ENCODE measurements at places on chromosomes 7 and 10. TPM values are rescaled to one million over a fixed set of nuclear protein-coding genes. Genes with fewer than 3 reads are reported as not detected.

Gene TRPV6
- total RNA-seq, result not detected

Gene OTUD1
- total RNA-seq, result 2.7 TPM

Gene LRRC61
- 0.69 TPM for total RNA-seq

Gene DCLRE1A
- 3.2 TPM for total RNA-seq

Gene RBP3
- not detected for total RNA-seq

Gene ACTL6B
- not detected for total RNA-seq

Gene ATG9B
- total RNA-seq, result under 0.01 TPM

Gene GIMAP6
- total RNA-seq, result not detected

Gene PPP1R17
- total RNA-seq, result under 0.01 TPM

Gene ZNF518A
- total RNA-seq, result 15.6 TPM

Gene PARD3
- 38.4 TPM for total RNA-seq

Gene ANKRD2
- 0.16 TPM for total RNA-seq

Gene OR2A7
- 0.09 TPM for total RNA-seq

Gene UNCX
- total RNA-seq, result not detected

Gene TMEM209
- 7.6 TPM for total RNA-seq

Gene MTURN
- 18.8 TPM for total RNA-seq

Gene SLC39A12
- not detected for total RNA-seq

Gene DYDC2
- total RNA-seq, result under 0.01 TPM

Gene CADPS2
- 11.8 TPM for total RNA-seq

Gene FGFBP3
- total RNA-seq, result 0.47 TPM

Gene ACSM6
- not detected for total RNA-seq

Gene TSPAN33
- total RNA-seq, result 0.16 TPM

Gene ZNF365
- 0.94 TPM for total RNA-seq

Gene CALCR
- total RNA-seq, result not detected
